ENCODE measurements at places on chromosomes 5 and 9.

DNA sequence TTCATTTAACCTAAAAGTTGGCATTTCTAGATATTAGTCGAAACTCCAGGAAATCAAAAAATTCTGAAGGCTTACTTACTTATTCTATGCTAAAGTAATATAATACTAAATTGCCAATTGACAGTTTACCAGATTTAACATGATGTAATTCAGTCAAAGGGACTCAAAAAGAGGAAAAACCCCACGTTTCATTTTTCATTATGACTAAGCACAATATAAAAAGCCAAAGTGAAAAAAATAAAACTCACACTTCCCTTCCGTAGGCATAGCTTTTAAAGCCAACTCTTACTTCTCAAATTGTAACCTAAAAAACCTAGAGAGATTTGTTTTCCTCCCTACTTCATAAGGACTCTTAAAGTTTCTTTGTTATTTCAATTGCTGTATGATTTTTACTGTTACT is 146.6 kb downstream of the RAPGEF6 start:
- DNase-seq: no peak

DNA sequence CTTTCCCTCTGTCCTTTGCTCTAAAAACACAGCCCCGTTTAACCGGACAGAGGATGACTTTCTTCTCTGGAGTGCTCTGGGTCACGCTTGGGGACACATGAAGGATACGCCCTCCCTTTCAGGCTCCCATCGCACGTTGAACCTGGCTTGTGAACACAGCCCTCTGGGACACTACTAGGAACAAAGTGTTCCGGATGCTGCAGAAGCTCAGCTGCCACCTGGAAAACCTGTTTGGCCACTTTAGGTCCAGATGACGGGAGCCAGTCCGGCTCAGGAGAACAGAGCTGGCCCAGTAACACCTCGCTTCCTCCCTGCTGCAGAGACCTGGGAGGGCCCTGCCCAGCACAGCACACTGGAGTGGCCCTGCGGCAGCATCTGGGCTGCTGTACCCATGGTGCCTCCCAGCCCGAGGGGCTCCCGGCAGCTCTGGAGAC is 60.1 kb downstream of the GADD45G start:
- no peak for DNase-seq

- DNase-seq: no peak
Observed at GRCh38 chr5:107472620-107473064, 198.1 kb downstream of the EFNA5 start.

DNA sequence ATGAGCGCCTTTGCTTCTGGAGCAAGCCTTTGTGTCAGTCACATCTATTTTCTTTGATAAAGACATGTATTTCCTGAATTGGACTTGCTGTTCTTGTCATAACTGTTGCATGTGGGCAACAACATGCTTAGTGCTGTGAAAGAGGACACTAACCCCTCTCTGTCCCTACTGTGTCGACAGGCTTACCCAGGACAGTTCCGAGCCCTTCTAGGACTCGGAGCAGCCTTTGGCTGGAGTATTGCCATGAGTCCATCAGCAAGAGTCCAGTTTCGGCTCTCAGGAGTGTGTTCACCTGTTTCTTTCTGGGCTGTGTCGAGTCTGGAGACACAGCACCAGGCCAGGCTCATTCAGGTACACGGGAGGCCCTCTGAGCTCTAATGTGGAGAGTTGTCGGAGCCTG is 36.1 kb upstream of the PHF2 start:
- DNase-seq: no peak

DNA sequence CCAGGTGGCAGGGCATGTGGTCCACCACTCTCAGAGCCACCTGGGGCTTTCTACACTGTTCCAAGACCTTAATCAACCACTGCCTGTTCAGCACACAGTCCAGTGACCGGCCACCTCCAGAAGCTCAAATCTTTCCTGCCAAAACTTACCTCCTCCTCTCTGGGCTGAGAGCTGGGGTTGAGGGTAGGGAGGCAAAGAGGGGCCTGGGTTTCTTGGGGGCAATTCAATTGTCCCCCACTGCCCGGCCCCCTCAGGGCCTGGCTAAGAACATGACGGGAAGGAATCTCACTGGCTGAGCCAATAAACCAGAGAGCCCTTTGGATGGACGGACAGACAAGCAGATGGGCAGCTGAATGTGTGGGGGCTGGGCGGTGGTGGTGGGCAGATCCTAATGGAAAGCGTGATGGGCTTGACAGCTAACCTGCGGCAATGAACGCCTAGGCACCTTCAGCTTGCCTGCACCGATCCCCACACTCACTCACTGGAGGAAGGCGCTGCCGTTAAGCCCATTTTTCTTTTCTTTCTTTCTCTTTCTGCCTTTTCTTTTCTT is 5.4 kb downstream of the NR5A1 start:
- no peak for DNase-seq

DNA sequence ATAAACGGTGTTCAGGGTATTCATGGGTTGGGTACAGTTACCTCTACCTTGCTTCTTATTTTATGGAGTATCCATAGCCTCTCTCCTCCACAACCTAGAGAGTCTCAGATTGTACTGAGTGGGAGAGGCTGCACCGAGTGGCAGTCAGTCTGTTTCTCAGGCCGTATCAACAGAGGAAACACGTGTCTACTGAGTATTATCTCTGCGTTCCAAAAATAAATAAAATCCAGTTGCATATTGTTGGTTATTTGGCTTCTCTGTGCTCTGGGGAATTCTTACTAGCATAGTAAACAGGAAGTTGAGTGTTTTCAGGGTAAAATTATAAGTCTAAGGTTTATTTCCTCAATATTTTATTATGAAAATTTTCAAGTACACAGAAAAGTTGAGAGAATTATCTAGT is 231.0 kb downstream of the ARHGEF28 start:
- DNase-seq: no peak

DNA sequence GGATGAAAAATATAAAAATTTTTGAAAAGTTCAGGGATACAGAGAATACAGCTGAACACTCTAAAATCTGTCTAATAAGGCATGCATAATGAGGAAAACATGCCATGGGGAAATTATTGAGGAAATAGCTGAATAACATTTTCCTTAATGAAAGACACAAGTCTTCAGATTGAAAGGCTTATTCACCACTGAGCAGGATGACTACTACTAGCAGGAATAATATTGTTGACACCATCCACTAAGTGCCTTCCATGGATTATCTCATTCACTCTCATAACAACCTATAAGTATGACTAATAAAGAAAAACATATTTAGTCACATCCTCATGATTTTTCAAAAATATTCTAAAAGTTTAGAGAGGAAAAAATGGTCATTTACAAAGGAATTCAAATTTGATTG is 96.7 kb upstream of the FER start:
- no peak for DNase-seq

DNA sequence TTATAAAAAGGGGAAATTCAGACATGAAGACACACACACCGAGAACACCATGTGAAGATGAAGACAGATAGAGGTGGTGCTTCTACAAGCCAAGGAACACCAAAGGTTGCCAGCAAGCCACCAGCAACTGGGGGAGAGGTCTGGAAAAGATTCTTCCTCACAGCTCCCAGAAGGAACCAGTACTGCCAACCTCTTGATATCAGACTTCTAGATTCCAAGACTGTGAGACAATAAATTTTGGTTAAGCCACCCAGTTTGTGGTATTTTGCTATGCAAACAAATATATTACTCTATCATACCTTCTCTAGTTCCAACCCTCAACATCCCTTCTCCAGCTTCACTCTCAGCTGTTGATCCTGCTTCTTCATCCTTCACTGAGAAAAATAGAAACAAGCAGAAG is 451.1 kb downstream of the EBF1 start:
- DNase-seq: no peak

DNA sequence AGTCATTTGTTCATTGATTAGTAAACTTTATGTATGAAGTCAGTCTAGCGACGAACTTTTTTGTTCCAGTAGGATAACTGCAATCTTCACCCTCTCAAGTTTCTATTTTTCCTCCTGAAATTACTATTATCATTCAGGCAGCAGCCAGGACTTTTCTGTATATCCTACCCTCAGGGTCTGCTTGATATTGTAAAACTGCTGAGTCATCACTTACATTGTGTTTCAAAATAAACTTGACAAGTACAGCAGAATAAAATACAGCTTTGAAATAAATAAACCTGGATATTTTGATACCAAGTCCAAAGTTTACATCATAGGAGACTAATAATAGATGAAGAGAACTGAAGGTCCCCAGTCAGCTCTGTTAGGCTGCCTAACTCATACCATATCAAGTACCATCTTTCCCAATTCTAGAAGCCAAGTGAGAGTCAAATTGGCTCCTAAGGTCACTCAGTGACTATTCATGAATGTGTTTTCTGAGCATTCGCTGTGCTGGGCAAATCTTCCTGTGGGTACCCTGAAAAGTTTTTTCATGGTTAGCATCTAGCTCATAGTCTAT is 234.6 kb downstream of the PARP8 start:
- no peak for DNase-seq

DNA sequence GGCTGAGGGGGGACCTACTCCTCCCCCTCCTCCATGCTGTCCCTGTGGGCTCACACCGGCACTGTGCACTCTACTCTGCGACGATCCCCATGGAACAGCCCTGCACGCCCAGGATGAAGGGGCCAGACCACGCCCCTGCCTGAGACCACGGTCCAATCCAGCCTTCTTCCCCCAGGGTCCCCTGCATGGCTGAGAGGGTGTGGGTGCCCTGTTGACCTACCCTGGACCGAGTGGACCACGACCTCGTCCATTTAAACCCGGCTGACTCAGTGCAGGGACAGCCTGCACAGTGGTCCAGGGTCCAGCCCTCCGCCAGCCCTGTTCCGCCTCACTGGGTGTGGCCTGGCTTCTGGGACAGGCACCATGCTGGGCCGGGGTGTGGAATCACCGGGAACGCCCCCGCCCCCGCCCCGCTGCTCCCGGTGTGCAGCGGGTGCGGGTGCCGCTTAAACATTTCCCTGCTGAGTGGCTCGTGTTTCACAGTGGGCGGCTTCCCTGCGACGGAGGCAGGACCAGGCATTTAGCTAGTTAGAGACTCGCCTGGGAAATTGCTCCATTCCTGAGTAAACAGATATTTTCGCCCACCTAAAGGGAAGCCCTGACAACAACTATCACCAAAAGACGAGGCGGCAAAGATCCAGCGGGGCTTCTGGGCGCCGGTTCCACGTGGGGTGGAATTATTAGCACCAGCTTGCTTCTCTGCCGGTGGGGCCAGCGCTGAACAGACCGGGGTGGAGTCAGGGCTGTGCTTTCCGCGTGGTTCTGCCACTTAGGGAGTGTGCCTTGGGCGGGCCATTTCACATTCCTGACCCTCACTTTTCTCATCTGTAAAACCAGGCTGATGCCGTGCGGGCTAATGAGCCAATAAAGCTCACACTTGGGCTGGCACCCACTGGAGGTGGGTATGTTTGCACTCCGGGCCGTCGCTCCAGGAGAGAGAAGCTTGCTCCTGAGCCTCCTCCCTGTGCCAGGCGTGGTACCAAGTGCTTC is 22.6 kb downstream of the DBH start:
- DNase-seq: no peak

GRCh38 chr5:73943397-73943796 is 317.4 kb downstream of the ARHGEF28 start:
- DNase-seq: no peak

GRCh38 chr5:79774855-79775237 is 85.2 kb downstream of the CMYA5 start:
- DNase-seq: no peak

Measured in stimulated activated CD4-positive, alpha-beta T cell treated with anti-CD3 and anti-CD28 coated beads, Interleukin-1b, Interleukin-23, amount 100 ng/mL, for 1 hour (primary cell).